ENCODE measurements at places on chromosomes 6 and 20. TPM values are rescaled to one million over a fixed set of nuclear protein-coding genes. Genes with fewer than 3 reads are reported as not detected.

ZFP57 gene
- polyA plus RNA-seq, result not detected

C20orf141 gene
- polyA plus RNA-seq, result not detected

EPHA7 gene
- polyA plus RNA-seq, result 7.3 TPM

TNNC2 gene
- 3,292 TPM for polyA plus RNA-seq

EPPIN gene
- not detected for polyA plus RNA-seq
